ENCODE measurements at places on chromosomes 12 and 14. TPM values are rescaled to one million over a fixed set of nuclear protein-coding genes. Genes with fewer than 3 reads are reported as not detected.

The LIN7A gene
- total RNA-seq = 11.9 TPM

The CACNA1C gene
- total RNA-seq = 0.35 TPM

The AREL1 gene
- 20.0 TPM for total RNA-seq

The SYNDIG1L gene
- total RNA-seq = 0.76 TPM

The SLC10A1 gene
- not detected for total RNA-seq
